ENCODE measurements at places on chromosomes 3 and 15.

DNA sequence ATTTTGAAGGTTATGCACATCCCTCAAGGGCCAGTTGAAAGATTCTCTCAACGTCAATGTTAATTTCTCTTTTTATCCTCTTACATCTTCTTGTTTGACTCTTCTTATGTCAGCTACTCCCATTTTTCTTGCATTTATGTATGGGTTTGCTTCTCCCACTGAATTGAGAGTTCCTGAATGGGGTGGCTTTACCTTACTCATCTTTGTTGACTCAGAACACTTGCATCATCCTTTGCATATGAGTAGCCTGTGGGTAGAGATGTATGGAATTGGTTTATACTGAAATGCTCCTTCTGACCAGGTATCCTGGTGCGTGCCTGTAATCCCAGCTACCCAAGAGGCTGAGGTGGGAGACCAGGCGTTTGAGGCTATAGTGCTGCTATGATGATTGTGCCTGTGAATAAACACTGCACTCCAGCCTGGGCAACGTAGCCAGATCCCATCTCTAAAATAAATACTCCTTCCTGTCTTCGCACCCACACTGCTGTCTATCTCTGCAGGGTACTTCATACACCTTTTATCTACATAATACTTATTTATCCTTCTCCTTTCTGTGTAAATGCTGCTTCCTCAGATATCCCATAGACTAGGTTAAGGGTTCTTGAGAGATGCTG, 123.6 kb upstream of the DPH6 start:
- DNase-seq, result no peak

- no peak for DNase-seq
Measured at GRCh38 chr3:55060896-55061719, 133.2 kb upstream of the LRTM1 start.

DNA sequence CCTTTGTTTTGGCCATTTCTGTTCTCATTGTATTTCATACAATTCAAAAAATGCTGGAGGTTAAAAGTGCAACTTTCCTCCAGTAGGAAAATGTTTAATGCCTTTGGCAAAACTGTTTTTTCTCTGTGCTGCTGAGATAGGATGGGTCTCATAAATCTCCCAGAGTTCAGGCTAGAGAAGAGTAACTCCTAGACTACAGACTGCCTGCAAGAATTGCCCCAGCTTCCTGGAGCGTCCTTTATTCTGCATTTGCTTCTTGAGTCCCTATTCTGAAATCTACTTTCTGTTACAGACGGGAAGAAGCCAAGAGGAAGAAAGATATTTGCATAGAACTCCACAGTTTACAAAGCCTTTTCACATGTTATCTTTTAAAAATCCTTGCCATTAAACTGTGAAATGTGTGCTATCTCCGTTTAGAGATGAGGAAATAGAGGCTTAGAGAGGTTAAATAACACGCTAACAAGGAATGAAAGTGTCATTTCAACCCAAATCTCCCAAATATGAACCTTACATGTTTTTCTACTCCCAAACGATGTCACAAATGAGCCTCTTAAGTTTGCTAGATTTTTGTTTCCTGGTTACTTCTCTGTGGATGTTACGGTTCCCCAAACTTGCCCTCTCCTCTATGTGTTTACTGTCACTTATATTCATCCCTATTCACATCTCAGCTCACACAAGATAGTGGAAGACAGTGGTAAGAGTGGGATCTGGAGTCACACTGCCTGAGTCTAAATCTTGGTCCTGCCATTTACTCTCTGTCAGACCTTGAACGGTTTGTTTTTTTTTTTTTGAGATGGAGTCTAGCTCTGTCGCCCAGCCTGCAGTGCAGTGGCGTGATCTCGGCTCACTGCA, 17.4 kb downstream of the NANOGP8 start:
- no peak for DNase-seq

DNA sequence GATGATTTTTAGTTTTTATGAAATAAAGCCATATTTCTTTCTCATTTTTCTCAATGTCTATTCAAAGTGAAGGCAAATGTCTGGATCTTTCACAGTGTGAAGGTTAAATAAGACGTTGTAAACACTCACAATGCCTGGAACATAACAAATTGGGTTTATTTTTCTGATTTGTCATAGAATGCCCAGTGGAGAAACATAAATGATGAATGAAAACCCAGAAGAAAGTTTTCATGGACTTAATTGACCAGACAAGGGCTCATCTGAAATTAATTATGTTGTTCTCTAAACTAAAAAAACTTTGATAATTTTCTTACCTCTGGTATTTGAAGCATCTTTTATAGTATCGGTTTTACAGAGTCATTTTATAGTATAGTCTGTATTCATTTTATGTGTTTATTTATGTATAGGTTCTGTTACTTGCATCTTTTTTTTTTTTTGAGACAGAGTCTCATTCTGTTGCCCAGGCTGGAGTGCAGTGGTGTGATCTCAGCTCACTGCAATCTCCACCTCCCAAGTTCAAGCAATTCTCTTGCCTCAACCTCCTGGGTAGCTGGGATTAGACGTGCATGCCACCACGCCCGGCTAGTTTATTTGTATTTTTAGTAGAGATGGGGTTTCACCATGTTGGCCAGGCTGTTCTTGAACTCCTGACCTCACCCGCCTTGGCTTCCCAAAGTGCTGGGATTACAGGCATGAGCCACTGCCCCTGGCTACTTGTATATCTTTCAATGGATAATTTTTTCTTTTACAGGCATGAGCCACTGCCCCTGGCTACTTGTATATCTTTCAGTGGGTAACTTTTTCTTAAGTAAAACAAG, 15.1 kb upstream of the BNIP2 start:
- no peak for DNase-seq

- DNase-seq, result no peak
Measured at GRCh38 chr15:39204031-39204430, 376.8 kb upstream of the THBS1 start.

All from GM18507 (cell line).